ENCODE measurements at places on chromosomes 6 and 20.

DNA sequence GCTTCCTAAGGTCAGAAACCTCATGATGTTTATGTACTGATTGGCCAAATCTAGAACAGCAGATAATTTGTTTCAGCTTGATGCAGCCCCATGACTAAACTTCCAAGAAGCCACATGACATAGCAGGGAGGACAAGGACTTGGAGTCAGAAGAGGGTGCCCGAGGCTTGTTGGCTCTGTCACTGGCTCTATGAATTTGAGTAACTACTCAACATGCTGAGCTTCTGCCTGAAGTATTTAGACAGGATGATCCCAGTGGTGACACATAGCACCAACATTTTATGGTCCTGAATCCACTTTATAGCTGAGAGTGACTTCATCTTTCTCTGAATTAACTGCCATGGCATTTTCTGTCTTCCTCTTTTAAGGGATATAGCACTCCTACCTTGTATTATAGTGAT lies 13.5 kb upstream of the TBX18 start:
- no peak for DNase-seq

DNA sequence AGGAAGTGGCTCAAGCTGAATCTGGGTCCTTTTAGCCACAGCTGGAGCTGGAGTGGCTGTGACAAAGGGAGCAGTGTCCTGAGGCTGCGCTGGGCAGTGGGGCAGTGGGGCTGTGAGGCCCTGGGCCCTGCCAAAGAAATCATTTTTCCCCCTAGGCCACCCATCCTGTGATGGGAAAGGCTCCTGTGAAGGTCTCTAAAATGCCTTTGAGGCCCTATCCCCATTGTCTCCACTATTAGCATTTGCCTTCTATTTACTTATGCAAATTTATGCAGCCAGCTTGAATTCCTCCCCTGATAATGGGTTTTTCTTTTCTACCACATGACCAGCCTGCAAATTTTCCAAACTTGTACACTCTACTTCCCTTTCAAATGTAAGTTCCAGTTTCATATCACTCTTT lies 539.2 kb downstream of the MEI4 start:
- no peak for DNase-seq

DNA sequence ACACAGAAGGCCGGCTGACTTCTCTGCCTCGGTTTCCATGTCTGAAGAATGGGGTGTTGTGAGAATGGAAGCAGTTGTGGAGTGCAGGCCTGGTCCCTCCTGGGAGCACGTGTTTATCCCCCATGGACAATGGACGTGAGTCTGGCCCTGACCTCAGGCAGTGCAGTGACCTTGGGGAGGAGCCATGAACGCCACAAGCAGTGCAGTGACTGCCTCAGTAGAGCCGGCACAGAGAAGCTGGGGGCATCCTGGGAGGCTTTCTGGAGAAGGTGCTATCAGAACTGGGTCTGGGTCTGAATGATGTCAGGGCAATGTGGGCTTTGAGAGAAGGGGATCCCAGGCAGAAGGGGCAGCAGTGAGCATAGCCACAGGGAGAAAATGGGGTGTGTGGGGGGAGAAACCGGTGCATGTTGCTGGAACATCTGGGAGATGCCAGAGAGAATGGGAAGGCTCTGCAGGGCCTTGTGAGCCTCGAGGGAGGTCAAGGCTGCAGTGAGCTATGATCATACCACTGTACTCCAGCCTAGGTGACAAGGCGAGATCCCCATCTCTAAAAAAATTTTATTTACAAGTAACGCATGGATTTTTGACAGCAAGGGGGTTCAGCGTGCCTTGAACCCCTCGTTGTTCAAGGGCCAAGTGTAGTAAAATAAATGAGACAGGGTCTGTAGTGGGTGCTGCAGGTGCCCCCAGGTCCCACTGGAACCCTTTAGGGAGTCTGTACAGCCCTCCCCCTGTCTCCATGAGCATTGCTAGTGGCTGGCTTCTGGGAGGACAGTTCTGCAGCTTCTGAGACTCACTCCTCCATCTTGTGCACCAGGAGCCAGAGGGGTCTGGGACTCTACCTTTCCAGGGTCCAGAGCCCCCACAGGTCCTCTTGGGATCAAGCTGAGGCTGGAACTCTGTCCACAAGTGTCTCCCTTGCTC lies 27.0 kb upstream of the ZBP1 start:
- DNase-seq: no peak

GRCh38 chr6:25138233-25138933 lies 140.8 kb upstream of the CARMIL1 start:
- DNase-seq: no peak
